ENCODE measurements at places on chromosomes 4 and X.

GRCh38 chr4:158801066-158801465 lies 32.2 kb downstream of the FNIP2 start:
- DNase-seq: no peak

DNA sequence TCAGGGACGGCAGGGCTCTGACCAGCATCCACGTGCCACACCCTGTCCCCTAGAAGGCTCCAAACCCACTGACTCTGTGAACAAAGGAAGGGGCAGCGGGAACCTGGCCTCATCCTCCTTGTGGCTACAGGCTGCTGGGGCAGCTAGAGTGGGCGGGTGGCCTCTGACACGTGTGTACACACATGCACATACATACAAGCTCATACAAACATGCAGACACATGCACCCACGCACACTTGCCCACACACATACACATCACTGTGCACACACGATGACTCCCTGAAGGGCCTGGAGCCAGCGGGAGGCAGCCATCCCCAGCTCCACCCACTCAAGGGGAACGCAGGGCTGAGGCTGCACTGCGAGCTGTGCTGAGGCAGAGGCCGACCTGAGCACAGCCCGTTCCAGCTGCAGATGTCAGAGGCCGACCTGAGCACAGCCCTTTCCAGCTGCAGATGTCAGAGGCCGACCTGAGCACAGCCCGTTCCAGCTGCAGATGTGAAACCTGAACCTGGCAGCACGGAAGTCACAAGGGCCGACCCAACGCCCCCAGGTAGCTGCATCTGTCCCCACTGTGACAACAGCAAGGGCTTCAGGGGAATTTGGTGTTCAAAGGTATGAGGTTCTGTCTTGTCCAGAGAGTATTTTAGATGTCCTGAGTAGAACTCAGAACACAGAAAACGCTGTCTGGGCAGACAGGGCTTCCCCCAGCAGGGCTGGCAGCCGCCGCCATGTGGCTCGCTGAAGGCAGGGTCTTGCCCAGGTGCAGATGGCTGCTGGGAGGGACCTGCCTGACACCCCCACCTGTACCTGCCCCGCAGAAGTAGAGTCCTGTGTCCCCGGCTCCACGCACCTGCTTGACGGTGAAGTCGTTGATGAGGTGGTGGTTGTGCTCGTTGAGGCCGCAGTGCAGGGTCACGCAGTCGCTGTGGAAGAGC lies 33.5 kb downstream of the CTBP1 start:
- DNase-seq: no peak

- peak; percentile 5 for DNase-seq
Measured at GRCh38 chr4:8746523-8747466, 124.8 kb downstream of the HMX1 start.

DNA sequence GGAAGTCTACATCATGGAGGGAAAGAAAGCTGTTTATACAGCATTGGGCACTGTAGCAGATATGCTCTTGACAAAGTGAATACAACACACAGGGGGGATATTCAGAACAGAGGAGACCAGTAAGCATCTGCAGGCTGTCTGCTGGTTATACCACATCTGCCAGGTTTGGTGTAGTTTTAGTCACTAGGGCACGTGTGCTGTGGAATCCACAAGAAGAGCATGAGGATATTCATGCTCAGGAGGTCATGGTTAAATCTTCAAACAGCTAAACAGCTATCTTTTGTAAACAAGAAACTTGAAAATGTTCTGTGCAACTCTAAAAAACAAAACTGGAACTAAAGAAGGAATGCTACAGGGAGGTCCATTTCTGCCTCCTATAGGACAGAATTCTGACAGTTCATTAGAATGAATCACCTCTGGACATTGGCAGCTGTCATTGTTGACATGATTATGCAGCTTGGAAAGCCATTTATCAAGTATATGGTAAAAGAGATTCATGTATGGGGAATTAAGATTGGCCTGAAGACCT lies 175.8 kb downstream of the RCHY1 start:
- no peak for DNase-seq

- DNase-seq: no peak
Measured at GRCh38 chr4:100679926-100680325, 162.1 kb upstream of the EMCN start.
